Activated CD4-positive, alpha-beta T cell treated with anti-CD3 and anti-CD28 coated beads, Interleukin-2, amount 50 U/mL, for 24 hours (primary cell): ENCODE measurements at places on chromosomes 16 and 17.

GRCh38 chr17:8073627-8074484, 13.7 kb downstream of the ALOX12B start:
- DNase-seq: peak; percentile 77

GRCh38 chr17:14149751-14150150, 80.4 kb downstream of the COX10 start:
- DNase-seq: no peak

DNA sequence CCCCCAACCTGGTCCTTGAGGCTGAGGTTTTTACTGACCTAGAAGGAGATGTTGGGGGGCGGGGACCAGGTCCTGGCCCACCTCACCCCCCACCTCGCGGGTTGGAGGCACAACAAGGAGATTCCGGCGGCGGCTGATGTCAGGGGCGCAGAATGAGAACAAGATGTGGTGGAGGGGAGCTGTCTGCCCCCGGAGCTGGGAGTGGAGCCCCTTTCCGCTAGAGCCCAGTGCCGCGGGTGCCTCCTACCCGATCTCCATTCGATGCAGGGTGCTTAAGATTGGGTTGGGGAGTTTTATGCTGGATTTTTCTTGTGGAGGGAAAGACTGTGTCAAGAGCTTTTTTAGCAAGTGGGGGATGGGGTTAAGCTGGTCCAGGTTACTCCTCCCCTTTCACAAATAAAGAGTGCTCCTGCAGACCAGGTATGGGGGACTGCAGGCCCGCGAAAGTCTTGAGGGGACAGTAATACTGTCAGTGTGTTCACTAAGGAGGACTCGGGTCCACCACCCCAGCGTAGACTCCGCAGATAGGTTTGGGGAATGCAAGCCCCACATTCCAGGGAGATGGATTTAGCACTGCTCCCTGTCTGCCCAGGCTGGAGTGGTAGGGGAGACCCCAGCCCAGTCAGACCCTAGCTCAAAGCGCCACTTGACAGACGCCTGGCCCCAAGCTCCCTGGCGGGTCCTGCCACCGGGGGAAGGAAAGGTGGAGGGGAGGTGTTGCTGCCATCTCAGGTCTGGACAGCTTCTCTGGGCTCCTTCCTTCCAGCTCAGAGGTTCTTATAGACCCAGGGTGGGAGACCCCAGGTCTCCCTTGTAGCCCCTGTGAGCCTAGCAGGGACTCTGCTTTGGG, 2.0 kb downstream of the CACNA1G start:
- DNase-seq: no peak

DNA sequence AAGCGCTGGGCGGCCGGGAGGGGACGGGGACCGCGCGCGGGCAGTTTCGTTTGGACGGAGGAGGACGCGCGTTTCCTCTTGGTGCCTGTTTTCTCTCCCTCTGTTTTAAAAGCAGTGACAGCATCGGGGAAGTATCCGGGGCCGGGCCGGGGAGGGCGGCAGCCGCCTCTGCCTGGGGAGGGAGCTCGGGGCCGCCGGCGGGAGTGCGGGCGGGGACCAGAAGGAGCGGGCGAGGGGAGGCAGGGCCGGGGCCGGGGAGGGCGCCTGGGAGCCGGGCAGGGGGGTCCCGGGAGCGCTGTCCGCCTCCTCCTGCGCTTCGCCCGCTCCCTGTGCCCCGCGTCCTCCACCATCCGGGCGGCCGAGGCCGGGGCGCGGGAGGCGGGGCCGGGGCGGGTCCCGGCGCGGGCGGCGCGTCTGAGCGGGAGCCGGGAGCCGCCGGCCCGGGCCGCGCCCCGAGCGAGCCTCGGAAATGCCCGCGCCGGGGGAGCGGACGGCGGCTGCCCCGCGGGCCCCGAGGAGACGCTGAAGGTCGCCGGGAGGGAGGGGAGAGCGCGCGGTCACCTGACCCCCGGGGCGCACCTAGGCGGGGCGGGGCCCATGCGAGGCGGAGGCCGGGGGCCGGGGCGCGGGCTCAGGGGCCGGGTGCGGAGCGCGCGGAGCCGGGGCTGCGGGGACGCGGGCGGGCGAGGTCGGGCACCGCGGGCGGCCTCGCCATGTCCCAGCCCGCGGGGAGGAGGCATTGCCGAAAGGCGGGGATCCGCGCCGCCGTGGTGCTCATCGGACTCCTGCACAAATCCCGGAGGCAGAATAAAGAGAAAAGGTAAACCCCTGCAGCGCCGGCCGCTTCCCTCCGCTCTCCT, 57.3 kb downstream of the RAP1GAP2 start:
- DNase-seq: no peak

- no peak for DNase-seq
Measured at GRCh38 chr16:22672830-22673210, 141.1 kb upstream of the HS3ST2 start.
